Right cardiac atrium (tissue), 5 donors: ENCODE measurements at places on chromosomes 12 and 14. TPM values are rescaled to one million over a fixed set of nuclear protein-coding genes. Genes with fewer than 3 reads are reported as not detected.

Gene TTC6
- not detected for polyA plus RNA-seq

Gene TAS2R43
- polyA plus RNA-seq: not detected

Gene PROX2
- not detected for polyA plus RNA-seq

Gene LRRC23
- 15.0 TPM for polyA plus RNA-seq

- no peak for DNase-seq
These were observed 52.3 kb upstream of the TRIM9 start for GRCh38 chr14:51147183-51147582.

DNA sequence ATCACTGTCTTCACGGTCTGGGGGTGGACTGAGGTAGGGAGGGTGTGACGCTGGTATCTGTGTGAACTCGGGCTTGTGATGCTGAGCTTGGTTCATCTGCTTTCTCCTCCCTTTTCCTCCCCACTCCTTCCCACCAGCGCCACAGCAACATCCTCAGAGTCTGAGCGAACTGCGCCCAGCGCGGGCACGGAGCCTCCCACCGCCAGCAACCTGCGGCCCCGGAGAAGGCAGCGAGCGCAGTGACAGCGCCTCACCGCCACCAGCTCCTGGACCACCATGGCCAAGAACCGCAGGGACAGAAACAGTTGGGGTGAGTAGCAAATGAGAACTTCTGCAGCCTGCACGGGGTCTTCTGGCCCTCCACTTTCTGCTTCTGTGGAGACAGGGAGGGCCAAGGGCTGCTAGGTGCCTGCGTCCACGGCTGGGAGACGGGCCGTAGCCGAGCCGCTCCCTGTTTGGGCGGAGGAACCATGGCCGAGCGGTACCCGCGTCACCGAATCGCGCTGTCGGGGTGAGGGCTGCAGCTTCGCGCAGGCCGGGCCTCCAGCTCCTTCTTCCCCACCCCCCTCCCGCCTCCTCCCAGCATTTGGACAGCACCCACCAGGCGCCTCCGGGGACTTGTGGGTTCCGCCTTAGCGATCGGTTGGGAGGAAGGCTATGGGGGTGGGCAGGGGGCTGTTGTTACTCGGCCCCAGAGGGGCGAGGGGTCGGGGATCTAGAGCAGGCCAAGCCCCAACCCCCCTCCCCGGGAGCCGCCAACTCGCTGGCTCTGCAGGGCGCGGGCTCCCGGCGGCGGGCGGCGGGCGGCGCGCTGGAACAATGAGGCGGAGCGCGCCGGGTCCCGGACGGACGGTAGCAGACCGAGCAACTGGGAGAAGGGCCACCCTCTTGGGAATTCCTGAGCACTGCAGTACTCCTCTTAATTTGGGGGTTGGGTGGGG is at the start of gene ATL1:
ATL1 (plus strand) TSS at position 156 of the 941 bp plus-strand sequence; CDS start at position 277, 121 bp downstream.
- DNase-seq: peak; percentile 78

- DNase-seq: peak; percentile 36
These were observed 280.2 kb upstream of the PWP1 start for GRCh38 chr12:107405436-107405835.

DNA sequence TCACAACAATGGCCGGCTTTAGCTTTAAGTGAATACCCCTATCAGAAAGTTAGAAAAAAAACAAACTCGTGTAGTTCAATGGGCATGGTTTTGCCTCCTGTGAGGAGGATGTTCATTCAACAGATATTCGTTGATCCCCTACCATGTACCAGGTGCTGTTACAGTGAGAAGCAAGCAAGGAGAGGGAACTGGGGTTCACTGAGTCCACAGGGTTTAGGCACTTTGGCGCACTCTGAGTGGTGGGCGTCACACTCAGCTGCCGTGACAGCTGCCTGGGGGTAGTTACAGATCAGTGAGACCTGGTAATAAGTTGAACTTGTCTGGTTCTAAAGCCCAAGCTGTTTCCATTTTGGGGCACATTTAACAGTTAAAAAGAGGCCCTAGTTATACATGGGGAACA is 74.2 kb downstream of the PAPOLA start:
- no peak for DNase-seq

DNA sequence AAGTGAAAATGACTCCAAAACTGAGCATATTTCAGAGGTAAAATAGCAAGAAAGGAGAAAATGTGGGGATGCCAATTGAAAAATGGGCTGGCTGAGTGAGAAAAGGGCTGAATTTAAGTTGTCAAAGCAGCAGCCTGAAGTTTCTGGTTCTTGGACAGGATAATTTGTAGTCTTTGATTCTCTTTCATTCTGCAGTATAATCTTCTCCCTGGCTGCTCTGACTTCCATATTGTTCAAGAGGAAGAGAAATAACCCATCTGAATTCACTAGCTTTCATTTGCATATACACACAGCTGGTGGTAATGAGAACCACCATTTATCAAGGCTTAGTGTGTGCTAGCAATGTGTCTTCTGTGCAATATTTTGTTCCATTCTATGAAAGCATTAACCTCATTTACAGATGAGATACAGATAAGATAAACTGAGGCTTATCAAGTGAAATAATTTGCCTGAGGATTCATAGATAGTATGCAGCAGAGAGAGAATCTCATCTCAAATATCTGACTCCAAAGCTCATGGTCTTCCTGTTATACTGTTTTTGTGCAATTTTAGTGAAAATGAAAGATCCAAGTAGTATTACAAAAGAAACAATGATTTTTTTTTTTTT is 184.2 kb downstream of the TMTC2 start:
- DNase-seq: no peak

DNA sequence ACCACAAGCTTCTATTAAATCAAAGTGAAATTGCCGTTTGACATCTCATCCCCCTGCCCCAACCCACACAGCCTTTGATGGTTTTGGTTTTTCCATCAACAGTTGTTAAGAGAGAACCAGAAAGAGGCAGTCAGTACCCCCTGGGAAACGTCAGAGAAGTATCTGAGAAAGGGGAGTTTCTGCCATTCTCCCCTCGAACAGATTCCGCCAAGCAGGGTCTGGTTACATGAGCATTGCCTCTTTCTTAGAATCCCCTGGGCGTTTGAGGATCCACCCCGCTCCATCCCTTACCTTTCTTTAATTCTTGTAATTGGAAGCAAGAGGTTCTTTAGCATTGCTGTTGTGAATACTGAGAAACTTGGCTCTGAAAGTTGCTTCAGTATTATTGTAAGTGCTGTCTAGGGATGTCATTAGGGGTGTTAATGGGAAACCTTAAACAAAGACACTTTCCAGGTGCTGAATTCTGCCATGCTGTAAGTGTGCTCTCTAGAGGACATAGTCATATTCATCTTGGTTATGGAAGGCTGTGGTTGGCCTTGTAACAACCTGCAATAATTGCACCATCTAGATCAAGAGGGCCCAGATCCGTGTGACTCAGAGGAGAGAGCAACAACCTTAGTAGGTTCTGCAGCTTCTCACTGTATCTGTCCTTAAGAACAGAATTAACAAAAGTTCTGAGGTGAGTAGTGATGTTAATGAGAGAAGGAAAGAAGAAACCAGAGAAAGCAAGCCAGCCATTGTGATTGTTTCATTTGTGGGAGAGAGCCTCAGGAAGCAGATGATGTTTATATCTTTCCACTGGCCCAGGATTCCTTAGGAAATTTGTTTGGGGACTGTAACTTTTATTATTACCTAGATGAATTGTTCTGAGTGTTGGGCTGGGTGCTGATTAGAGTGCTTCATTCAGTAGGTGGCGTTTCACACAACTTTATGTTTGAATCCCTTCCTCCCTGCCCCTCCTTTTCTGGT is 9.0 kb downstream of the TMBIM6 start:
- DNase-seq: no peak
